ENCODE measurements at places on chromosomes 3 and 15.

DNA sequence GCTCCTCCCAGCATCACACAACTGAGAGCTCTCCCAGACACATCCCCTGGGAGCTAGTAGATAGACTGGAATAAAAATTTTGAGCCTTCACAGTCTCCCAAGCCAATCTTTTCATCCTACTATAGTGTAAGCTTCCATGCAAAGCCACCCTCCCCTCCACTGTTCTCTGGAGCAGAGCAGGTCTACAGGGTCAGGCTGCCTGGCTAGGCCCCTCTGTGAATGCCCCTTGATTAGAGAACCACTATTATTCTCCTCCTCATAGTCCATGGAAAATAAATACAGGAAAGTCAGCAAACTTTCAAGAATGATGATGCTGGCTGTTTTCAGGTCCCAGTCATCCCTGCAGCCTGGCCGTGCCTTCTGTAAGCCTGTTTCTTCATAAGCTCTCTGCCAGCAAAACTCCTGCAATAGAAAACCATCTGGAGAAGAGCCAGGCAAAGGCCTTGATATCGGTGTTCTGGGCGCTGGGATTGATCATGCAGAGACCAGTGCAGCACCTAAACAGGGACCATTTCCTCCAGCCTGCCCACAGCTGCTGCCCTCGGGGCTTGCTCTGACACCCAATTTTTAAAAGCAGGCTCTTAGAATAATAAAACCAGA lies 51.7 kb downstream of the CRYGS start:
- DNase-seq, result no peak

DNA sequence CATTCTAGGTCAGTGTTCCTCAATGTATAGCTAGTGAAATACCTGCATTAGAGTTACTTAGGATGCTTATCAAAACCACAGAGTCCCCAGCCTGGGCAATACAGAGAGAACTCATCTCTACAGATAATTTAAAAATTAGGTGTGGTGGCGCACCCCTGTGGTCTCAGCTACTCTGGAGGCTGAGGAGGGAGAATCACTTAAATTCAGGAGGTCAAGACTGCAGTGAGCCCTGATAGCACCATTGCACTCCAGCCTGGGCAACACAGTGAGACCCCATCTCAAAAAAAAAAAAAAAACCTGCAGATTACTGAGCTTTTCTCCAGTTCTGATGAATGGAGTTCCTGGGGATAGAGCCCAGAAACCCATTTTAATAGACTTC lies 10.1 kb upstream of the MINDY2 start:
- no peak for DNase-seq

GRCh38 chr3:60076331-60076730 lies 1026.5 kb upstream of the CFAP20DC start:
- no peak for DNase-seq

GRCh38 chr15:67832031-67832551 lies 6.8 kb downstream of the SKOR1 start:
- no peak for DNase-seq

DNA sequence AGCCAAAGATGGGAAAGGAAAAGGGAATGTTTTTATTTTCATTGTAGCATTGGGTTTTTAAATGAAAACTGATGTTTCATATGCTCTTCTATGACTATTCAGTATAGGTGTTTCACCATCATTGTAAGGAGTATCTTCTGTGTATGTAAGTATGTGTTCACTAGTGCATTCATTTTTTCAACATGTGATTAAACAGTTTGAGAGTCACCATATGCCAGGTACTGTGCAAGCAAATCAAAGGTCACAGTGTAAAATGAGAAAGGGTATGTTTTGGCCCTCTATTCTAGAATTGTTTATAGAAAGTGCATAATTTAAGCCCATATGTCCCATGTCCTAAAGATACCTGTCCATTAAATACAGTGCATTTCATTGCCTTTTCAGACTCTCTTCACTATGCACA lies 207.2 kb downstream of the ZBTB20 start:
- no peak for DNase-seq

DNA sequence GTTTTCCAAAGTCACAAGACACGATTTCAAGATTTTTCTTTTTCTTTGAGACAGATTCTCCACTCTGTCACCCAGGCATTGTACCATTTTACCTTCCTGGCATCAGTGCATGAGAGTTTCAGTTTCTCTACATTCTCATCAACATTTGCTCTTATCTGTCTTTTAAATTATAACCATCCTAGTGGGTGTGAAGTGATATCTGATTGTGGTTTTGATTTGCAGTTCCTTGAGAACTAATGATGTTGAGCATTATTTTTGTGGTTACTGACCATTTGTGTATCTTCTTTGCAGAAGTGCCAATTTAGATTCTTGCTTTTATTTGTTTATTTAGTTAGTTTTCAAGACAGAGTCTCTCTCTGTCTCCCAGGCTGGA lies 41.2 kb downstream of the ADIPOQ start:
- DNase-seq, result no peak

DNA sequence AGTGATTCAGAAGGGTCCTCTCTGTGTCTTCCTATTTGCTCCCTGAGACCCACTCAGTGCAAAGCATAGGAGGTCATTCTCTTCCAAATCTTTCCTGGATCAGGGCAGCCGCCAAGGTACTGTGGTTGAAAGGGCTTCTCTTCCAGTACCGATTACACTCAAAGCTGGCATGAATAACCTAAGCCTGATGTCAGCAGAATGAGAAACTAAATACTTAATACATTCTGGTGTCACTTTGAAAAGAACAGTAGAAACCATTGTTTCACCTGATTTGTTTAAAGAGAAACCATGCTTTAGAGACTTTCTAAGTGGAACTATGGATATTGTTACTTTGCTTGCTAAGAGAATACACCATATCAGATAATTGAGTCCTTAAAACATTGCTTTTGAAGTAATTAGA lies 50.2 kb downstream of the PDHB start:
- DNase-seq, result no peak

- DNase-seq, result no peak
Measured at GRCh38 chr15:25985165-25985564, 122.0 kb upstream of the ATP10A start.

DNA sequence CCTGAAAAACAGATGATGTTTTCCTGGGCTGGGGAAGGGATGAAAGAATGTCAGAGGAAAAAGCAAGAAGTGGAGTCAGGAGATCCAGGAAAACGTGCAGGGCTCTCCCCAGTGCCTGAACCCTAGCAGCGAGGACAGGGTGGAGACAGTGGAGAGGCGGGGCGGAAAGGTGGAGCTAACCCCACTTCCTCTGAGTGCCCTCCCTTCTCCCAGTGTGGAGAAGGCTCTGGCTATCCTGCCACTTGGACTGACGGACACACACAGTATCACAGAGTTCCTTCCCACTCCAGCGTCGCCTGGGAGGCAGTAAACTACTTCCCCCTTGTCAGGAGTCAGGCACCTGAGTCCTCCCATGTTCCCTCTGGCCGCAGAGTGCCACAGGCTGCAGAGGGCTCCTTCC lies 125.3 kb upstream of the CHRNA7 start:
- no peak for DNase-seq

GRCh38 chr15:55800216-55800615 lies 57.3 kb upstream of the PRTG start:
- DNase-seq, result no peak

GRCh38 chr3:175224051-175224450 lies 364.9 kb downstream of the NAALADL2 start:
- DNase-seq, result no peak

DNA sequence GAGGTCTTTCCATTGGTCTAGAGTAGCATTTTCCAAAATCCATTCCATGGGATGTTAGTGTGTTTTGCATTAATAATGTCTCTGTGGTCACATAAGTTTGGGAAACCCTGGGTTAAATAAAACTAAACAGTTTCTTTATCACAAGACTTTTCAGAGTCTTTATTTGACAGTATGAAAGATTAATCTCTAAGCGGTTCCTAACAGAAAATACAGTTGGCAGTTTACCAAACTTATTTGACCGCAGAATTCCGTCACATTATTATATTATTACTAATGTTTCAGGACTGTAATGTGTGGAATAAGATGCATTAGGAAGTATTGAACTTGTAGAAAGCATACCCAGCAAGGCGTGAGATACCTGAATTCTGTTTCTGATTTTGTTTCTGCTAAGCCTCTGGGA lies 71.5 kb upstream of the ADAMTSL3 start:
- DNase-seq, result no peak

GRCh38 chr15:25775317-25775912 lies 87.7 kb downstream of the ATP10A start:
- no peak for DNase-seq

DNA sequence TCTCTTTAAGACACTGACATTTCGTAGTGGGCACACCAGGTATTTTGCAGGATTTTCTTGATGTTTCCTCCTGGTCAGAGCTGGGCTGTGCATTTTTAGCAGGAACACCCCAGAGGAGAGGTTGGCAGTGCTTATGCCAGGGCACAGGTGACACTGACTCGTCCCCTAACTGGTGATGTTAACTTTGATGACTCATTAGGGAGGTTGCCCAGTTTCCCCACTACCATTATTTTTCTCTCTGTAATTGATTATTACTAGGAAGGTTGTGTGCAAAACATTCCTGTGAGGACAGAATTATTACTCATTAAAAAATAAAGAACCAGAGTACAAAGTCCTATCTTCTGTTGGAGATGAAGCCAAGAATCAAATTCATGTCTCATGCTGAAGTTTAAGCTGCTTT lies 394.5 kb downstream of the GABRG3 start:
- DNase-seq, result no peak

DNA sequence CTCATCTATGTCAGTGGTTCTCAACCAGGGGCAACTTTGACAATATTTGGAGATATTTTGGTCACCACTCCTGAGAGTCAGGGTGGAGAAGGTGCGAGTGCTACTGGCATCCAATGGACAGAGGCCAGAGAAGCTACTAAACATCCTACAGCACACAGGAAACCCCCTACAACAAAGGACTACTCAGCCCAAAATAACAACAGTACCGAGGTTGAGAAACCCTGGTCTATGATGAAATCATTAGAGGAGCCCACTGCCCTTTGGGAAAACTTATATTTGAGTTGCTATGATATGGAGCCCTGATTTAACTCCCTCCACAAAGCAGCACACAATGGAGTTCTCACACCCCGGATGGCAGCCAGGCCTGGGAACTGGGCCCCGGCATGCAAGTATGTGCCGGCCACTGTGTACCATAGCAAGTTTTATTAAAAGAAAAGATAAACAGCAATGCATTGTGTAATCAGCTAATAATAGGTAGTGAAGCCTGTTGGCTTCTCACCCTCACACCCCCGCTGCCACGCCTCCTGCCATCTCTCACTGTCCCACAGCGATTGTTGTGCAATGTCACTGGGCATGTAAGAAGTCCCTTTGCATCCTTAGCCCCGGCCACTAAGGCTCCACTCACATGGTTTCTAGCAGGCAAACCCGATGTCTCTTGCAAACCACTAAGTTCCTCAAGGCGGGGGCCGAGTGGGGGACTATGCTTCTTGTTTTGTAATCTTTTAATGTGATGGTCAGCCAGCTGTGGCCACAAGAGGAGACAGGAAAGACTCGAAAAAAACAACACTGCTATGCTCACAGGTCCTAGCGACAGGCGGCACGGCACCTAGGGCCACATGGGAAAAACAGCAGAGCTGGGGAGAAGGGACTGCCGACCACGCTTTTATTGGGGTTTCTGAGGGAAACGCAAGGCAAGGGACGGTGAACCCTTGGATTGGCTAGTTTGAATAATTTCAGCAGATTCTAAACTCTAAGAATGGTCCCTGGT lies 110.0 kb downstream of the AQP9 start:
- DNase-seq, result no peak

DNA sequence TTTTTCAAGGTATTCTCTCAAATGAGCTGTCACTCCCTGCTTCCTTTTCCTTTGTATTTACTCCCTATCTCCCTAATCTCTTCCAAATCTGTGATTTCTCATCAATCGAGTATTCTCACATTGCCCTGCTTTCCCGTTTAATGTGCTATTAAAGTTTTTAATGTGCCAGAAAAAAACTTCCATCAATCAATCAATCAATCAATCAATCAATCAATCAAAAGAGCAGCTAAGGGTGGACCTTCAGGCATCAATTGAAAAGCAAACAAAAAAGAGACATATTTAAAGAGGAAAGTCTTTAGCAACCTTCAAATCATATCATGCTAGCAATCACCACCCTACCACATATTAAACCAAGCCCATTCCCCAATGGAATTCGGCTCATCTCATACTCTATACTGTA lies 58.9 kb downstream of the SATB1 start:
- no peak for DNase-seq

DNA sequence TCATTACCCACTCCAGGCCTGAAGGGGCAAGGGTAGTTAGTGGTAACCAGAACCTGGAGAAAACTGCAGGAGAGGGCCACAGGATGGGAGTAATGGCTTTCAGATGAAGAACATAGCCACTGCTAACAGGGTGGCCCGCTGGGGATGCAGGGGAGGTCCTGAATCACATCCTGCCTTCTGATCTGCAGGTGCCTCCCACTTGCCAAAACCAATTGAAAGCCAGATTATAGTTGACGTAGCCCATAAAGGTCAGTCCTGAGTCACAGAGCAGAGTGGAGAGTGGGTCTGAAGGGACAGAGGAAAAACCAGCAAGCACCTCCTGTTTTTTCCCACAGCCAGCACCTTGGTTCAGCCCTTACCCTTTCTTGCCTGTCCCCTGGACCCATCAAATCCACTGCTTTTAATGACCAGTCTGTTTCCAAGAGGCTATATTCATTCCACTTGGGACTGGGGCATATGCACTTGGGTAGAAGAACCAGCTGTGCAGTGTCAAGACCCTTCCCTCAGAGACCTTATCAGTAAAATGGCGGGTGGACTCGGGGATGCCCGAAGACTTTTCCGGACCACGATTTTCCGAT lies 646 bp upstream of the SLC35G2 start:
- DNase-seq, result no peak

GRCh38 chr15:87080547-87080946 lies 1000.9 kb downstream of the AGBL1 start:
- DNase-seq, result no peak

- no peak for DNase-seq
Measured at GRCh38 chr3:149080699-149081091, 5.6 kb downstream of the HLTF start.

DNA sequence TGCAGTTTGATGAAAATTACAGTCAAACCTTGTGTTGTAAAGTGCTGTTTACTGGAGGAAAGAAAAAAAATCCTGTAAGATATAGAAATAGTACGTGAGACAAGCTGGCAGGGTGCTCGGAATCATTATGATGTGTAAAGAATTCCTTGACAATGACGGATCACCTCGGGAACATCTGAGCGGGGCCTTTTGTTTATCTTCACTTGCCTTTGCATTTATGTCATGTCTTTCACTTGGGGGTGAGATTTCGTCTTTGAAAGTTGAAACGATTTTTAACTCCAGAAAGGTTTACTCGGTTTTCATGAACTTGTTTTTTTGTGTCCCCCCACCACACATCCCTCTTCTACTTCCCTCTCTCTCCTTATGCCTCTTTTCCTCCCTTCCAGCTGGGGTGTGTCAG lies 128.3 kb upstream of the VEPH1 start:
- no peak for DNase-seq

DNA sequence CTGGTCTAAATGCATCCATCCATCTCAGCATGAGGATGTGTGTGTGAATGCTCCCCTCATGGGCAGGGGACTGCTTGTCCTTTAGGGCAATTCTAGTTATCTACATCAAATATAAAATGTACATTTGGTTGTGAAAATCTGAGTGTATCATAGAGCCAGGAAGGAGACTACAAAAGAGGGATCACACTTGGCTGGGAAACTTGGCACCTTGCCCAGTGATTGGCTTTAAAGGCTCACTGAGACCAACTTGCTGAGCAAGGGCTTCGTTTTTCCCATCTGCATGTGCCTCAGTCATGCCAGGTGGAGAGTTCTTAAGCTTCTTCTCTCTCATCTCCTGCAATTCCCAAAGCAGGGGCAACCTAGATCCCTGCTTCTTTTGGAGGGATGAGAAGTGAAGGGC lies 5.2 kb downstream of the CAPN3 start:
- no peak for DNase-seq

Measured in GM12891 (cell line).